ENCODE measurements at places on chromosomes 1 and 21.

GRCh38 chr1:214234635-214235025, 46.3 kb upstream of the SMYD2 start:
- DNase-seq, result no peak

DNA sequence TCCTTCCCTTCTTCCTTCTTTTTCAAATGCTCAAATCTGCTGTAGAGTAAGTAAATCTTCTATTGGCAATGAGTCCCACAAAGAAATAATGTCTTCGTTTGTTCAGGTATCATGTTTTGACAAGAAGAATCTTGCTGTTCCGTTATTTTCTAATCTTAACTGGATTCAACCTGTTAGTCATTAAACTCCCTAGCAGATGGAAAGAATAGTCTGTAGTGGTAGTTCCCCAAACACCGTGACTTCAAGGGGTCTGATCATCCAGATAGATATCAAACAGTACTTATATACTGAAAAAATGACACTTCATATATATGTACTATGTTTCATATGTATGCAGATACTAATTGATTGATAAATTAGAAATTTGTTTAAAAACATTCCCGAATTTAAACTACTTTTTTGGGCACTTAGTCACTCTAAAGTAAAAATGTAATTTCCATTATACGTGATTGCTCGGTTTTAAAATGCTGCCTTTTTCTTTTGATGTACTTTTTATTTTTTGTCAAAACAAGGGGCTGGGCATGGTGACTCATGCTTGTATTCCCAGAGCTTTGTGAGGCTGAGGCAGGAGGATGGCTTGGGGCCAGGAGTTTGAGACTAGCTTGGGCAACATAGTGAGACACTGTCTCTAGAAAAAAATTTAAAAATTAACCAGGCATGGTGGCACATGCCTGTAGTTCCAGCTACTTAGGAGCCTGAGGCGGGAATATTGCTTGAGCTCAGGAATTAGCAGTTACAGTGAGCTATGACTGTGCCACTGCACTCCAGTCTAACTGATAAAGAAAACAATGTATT, 335.7 kb upstream of the SNX7 start:
- DNase-seq, result no peak

DNA sequence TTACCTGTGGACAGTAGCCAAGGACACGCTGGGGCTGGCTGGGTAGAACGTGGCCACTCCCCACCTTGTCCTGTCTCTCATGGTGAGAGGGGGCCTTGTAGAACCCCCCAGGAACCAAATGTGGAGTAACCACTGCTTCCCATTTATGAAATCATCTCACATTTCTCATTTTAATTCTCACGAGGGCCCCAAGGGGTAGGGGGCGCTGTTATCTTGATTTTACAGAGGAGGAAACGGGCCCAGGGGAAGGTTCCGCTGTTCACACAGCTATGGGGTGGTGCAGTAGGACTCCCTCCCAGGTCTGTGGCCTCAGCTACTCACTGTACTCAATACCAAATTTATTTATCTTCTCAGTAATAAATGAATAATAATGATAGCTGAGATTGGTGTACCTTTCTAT, 5.5 kb downstream of the SMPDL3B start:
- no peak for DNase-seq

GRCh38 chr1:24236789-24237371, 49.8 kb upstream of the IFNLR1 start:
- no peak for DNase-seq

GRCh38 chr1:63918418-63918945, 144.7 kb downstream of the ROR1 start:
- no peak for DNase-seq

DNA sequence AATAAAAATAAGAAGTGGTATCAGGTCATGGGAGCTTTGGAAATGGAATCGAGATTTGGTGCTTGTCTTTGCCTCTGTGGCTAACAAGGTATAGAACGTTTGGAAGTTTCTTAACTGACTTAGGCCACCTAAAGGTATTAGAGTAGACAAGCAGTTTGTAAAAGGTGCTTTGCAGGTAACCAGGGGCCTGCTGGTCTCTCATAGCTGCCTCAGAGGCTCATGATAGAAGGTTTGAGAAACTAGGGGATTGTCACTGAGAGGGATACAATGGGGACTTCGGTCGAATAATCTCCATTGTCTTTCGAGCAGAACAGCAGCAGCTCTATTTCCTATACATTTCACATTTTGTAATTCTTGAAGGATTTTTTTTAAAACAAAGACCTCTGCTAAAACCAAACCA, 37.6 kb downstream of the C21orf91 start:
- DNase-seq, result no peak

- no peak for DNase-seq
Measured at GRCh38 chr1:159079525-159079924, 3.0 kb upstream of the AIM2 start.

DNA sequence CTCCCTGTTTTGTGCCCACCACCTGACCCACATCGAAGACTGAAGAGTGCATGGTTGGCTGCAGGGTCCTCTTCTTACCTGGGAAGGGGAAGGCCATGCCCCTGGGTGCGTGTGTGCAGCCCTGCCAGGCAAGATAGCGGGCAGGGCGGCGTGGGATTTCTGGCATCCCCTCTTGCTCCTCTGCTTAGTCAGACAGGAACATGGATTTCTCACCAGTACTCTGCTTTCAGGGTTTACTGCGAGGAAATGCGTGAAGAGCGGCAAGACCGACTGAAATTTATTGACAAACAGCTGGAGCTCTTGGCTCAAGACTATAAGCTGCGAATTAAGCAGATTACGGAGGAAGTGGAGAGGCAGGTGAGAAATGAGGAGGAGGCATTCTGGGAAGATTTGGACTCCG, 15.5 kb upstream of the MIIP start:
- no peak for DNase-seq

DNA sequence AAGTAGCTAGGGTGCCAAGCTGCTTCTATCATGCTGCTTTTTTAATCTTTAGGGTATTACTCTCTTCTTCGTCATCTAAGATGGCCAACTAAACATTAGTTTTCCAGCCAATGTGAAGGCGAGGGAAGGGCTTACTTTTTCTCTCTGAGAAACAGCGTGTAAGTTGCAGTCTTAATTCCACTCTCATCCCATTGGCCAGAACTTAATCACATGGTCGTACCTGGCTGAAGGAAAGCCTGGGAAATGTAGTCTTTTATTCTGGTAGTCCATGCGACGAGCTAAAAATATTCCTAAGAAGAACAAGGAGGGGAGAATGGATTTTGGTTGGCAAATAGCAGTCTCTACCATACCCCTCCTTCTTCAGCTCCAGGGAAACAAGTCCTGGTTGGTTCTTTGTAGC, 21.5 kb downstream of the DNAJC6 start:
- DNase-seq, result no peak

GRCh38 chr1:110636149-110636935, 30.2 kb upstream of the KCNA2 start:
- DNase-seq, result no peak

DNA sequence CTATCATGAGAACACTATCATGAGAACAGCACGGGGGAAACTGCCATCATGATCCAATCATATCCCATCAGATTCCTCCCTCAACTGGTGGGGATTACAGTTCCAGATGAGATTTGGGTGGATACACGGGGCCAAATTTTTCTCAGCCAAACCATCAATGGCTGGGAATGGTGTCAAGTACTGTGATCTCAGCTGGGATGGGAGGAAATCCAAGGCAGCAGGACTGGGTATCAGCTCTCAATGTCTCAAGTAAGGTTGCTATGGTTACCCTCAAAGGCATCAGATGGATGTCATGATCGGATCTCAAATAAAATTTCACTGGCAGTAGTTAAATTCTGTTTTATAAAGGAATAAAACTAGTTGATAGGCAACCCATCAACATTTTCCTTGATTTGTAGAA, 399.0 kb downstream of the KCNT2 start:
- DNase-seq, result no peak

GRCh38 chr1:234782791-234783190, 172.8 kb upstream of the IRF2BP2 start:
- DNase-seq, result no peak

GRCh38 chr1:117416546-117417125, 49.4 kb downstream of the MAN1A2 start:
- DNase-seq, result no peak

DNA sequence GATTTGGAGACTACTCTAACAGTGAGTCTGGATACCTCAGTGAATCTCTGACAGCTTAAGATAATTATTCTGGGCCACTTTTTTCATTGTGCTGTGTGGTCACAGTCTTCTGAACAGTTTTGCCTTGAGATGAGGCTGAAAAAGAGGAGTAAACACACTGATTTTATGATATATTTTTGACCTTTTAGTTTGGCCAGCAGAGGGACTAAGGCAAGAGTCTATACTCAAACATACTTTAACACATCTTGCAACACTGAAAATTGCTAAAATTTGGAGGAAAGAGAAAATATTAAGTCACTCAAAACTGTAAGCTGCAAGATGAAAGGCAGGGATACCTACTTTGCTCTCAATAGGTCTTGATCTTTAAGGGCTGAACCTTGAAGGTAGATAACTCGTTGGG, 182.7 kb downstream of the KCNT2 start:
- DNase-seq, result no peak

- no peak for DNase-seq
Measured at GRCh38 chr21:43312011-43312410, 114.9 kb downstream of the SIK1 start.

- no peak for DNase-seq
Measured at GRCh38 chr1:8255712-8256111, 62.2 kb upstream of the SLC45A1 start.

- DNase-seq, result peak; percentile 10
Measured at GRCh38 chr21:37876561-37876960, 39.7 kb downstream of the KCNJ6 start.

DNA sequence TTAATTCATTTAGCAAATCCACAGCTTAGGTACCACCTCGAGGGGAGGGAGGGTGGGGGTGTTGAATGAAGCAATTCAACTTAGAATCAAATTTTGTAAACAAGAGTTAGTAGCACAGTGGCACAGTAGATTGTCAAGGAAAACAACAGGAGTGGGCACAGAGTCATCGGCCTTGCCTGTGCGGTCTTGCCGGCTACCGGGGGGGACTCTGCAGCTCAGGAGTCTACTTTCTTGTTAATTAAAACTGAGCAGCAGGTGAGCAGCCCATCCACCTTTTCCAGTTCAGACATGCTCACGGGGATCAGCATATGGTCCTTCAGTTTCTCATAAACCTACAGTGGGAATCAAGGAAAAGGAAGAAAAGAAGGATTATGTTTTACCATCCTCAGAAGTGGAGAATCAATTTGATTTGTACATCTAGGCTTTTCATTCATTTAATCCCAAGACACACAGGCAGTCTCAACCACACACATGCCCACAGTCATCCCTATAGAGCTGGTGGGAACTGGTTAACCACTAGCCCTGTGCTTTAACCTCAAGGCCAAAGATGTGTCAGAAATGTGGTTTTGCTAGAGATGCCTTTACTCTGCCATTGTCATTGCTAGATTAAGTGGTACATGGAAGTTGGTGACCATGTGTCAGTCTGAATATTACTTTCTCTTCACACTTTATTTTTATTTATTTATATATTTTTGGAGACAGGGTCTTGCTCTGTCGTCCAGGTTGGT, 45.0 kb upstream of the BCL10 start:
- no peak for DNase-seq

DNA sequence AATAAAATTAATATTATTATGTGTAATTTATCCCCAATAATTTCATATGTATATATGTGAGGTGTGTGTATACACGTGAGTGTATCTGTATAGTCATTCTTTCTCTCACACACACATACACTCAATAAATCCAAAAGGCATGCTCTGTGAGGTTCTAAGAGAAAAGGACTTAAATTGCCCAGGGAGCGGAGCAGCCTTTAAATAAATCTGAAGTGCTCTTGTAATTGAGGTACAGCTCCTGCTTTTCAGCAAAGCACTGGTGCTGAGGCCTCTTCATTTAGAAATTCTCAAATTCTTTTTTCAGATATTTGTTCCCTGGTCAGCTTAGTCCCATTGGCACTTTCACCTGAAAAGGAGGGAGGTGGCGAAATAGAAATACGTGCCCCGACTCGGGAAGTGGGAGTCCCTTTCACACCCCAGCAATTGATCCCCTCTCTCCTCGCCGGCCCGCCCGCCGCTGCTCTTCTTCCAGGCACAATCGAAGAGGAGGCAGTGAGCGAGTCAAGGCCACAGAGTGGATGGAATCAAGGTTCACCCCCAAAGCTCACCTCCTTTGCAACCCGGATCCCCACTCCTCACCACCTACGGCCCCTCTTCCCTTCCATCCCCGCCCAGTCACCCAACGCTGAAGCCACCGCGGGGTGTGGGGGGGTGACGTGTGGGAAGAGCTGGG, 944 bp downstream of the PLPPR5 start:
- DNase-seq, result no peak

DNA sequence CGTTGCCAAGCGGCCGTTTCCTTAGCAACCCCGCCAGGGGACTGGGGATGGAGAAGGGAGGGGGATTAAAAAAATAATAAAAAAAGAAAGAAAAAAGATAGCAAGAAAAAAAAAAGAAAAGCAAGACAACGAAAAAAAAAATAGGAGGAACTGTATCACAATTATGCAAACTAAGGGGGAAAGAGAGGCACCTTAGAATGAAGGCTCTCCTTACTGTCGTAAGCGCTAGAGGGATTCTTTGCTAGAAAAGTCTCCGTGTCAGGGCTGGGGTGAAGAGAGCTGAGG, 625 bp upstream of the NEGR1 start:
- no peak for DNase-seq

- no peak for DNase-seq
Measured at GRCh38 chr1:218207194-218207593, 77.9 kb upstream of the RRP15 start.

- DNase-seq, result no peak
Measured at GRCh38 chr1:59414406-59415133, 117.7 kb downstream of the FGGY start.

- no peak for DNase-seq
Measured at GRCh38 chr1:156468693-156469345, 31.8 kb downstream of the MEF2D start.

- no peak for DNase-seq
Measured at GRCh38 chr21:44530903-44531605, 8.9 kb downstream of the KRTAP10-1 start.

DNA sequence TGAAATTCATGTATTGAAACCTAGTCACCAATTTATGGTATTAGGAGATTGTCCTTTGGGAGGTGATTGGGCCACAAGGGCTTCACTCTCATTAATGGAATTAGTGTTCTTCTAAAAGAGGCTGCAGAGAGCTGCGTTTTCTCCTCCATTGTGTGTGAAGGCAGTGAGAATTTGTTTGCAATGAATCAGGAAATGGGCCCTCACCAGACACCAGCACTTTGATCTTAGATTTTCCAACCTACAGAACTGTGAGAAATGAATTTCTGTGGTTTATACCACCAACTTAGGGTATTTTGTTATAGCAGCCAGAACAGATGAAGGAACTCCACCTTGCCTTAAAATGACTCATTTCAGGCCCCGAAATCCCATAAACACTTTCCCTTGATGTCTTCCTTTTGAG, 544.2 kb downstream of the RWDD3 start:
- no peak for DNase-seq

DNA sequence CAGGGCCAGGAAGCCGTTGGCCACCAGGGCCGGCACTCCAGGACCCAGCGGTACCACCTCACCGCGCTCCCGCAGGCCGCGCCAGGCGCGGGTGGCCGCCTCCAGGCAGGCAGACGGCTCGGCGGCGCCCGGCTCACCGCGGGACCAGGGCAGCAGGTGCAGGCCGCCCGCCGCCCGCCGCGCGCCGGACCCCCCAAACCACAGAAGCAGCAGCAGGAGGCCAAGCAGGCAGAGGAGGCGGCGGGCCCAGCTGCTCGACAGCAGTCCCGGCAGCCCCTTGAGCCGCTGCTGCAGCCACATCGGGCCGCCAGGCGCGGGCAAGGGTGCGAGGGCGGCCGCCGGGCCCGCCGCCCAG, 312 bp downstream of the KIAA2013 start:
- DNase-seq, result no peak
